ENCODE measurements at places on chromosomes 13 and 19.

- DNase-seq, result no peak
Observed at GRCh38 chr13:27599845-27600553, 20.3 kb downstream of the LNX2 start.

GRCh38 chr13:46484561-46484960 is 68.4 kb upstream of the LRCH1 start:
- no peak for DNase-seq

- DNase-seq, result no peak
Observed at GRCh38 chr19:35015954-35016351, 14.3 kb upstream of the SCN1B start.

GRCh38 chr19:3194106-3195087 is 8.7 kb downstream of the NCLN start:
- DNase-seq, result no peak

DNA sequence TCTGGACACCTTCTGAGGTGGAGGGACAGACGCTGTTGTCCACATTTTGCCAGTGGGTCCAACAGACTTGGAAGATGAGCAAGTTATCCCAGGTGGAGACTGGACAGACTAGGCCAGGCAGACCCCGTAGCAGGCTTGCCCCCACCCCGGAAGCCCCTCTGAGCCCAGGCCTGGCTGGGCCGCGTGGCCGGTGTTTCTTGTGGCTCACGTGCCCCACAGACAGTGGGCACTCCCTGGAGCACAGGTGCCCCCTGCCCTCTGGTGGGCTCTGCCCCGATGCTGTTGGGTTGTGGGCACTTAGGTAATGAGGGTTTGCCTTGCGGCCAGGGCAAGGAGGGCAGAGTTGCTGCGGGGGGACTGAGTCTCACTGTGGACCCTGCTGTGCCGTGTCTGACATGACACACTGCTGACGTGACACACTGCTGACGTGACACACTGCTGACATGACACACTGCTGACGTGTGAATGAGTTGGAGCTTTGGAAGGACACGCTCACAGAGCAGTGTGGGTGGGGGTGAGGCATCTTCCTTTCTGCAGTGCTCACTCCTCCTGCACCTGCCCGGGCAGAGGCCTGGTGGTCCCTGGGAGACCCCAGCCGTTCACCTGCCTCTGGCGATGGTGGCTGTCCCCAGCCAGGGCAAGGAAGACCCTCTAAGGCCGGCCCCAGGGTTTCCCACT is 25.1 kb downstream of the DOT1L start:
- DNase-seq, result no peak

DNA sequence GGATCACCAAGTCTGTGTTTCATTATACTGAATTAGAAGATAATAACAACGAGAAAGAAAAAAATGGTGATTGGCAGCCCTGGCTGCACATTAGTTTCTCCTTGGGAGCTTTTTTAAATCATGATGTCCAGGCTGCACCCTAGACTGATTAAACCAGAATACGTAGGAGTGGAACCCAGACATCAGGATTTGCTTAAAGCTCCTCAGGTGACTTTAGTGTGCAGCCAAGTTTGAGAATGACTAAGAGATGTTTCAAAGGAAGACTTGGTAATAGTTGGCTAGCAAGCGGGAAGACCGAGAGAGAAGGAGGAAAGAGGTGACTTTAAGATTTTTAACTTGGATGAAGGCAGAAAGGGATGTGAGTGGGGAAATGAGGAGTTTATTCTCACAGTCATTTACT is 71.4 kb upstream of the SERP2 start:
- DNase-seq, result no peak

DNA sequence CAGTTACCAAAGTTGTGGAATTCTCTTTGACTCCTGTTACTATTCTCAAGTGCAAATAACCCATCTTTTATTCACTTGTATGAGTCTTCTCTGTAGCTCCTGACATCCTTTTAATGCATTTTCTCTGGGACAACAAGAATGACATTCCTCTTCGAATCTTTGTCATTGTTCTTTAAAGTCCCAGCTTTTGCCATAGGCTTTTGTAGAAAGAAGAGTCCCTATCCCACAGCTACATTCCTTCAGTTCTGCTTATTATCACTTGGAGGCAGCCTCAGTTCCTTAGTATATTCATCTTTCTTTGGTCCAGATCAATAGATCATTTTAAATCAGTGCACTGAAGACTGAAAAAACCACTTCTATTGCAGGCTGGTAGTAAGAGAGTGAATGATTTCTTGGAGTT is 560.2 kb downstream of the DACH1 start:
- no peak for DNase-seq

GRCh38 chr13:111852725-111853518 is 214.0 kb upstream of the SOX1 start:
- DNase-seq, result no peak

- peak; percentile 69 for DNase-seq
Observed at GRCh38 chr19:2552859-2553258, 76.9 kb downstream of the GADD45B start.

DNA sequence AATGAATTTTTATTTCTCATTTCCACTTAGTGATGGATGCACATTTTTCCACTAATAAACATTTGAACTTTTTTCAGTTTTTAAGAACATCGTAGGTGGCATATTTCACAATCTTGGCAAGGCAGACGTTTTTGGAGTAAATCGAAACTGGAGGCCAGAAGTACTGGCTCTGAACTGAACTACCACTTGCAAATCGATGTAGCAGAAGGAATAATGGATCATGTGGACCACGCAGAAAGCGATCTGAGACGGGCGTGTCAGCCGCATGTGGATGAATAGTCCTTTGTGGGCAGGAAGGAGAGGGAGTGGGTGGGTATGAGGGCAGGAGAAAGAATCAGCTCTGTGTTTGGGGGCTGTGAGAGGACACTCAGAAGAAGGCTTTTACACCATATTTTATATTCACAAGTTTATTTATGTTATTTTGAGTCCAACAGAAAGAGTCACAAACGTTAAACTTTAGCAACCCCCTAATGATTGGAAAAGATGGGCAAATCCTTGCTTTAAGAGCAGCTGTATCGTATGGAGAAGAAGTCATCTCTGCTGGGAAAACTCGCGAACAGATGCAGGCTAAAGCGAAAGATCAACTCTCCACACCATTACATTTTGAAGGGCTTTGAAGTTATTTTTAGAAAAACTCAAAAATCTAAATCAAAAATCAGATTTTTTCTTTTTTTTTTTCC is 90.5 kb downstream of the COL4A2 start:
- DNase-seq, result no peak

GRCh38 chr13:86554066-86554465 is 754.8 kb upstream of the SLITRK6 start:
- no peak for DNase-seq

DNA sequence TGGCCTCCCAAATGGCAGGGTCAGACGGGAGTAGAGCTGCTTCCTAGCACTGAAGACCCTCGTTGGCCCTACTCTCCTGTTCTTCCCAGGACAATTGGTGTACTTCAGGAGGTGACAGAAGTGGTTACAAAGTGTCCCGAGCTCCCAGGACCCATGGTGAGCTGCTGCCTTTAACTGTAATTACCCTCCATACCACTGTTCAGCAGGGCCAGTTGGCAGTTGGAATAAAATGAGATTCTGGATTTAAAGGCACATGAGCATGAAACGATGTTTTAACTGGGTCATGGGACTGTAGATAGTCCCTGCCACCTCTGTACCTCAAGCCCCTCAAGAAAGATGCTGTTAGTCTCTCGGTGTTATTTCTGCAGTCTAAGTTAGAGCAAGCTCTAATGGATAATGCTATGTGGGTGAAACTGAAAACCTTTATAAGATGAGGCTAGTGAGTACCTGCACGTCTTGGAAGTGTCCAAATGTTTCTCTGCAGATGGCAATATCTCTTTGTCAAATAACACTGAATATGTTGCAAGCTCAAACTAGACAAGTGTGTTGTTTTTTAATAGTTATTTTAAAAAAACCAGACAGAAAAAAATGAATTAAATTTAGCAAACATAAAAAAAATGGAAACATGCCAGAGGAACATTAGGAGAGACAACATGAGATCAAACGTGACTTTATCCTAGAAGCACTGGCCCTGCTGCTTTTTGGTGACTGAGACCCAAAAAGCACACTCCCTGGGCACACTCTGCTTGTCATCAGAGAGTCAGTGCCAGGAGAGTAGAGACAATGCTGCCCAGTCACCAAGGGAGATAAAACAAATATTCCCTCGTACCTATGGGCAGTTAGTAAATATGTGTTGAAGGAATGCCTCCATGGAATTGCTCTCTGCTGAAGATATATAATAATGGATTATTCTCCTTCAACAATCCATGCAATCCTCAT is 266.3 kb downstream of the LMO7 start:
- DNase-seq, result no peak

DNA sequence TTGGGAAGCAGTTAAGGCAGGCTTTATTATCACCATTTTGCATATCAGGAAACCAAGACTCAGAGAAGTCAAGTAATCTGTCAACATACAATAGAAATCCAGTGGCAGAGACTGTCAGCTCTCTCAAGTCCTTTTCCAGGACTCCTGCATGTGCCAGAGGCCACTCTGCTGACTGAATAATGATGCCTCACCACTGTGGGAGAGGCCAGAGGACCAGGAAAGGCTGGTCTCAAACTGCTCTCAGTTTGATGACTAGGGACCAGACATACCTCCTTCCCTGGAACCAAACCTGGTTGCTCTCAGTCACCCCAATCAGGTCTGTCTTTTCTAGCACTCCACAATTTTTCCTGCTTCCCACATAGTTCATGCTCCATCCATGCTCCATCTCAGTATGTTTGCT is 8.0 kb downstream of the RNASEH2B start:
- no peak for DNase-seq

DNA sequence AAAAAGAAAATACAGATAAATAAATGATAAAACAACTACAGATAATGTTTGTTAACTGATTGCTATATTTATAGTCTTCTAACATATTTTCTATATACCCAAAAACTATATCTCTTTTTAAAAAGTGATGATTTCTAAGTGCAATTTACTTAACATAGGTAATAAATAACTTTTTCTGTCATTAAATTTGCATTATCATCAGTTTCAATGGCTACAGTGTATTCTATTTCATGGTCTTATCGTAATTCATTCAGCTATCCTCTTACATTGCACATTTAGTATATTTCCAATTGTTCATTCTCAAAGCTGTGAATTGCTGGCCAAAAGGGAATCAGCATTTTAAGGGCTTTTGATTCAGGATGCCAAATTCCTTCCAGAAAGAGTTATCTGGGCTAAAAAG is 3.6 kb downstream of the ZNF180 start:
- DNase-seq, result no peak

- DNase-seq, result no peak
Observed at GRCh38 chr19:52170304-52170703, 1.1 kb downstream of the ZNF836 start.

- no peak for DNase-seq
Observed at GRCh38 chr13:50950849-50951248, 41.3 kb downstream of the RNASEH2B start.

GRCh38 chr19:38223119-38223523 is 901 bp downstream of the DPF1 start:
- DNase-seq, result no peak

- DNase-seq, result no peak
Observed at GRCh38 chr19:45774765-45775164, 5.7 kb upstream of the SIX5 start.

DNA sequence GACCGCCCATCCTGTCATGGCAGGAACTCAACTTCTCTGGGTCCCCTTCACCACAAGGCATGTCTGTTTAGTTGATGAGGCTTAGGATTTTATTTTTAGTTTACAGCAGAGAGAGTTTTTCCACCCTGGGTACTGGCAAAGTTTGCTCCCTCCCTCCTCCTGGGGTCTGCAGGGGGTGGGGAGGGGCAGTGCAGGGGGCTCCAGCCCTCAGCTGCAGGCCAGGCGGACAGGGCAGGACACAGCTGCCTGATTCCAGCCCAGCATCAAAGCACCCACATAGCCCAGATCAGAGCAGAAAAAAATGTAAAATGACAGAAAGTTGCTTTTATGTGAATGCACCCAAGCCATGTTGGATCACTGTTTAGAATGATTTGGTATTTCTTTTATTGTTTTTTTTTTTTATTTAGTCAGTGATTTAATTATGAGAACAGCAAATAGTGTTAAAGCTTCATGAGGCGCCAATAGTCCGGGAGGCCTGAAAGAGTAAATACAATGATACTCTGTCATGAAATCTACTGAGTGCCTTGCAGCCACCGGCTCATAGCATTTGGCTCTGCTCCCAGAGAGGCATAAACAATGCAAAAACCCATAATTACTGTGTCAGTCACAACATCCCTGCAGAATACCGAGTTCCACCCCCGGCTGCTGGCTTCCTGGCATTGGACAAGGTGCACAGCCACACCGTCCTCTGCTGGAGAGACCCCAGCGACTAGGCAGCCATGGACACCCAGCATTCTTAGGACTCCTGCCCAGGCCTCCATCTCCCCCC is 923.5 kb downstream of the UQCRFS1 start:
- no peak for DNase-seq

GRCh38 chr13:27918041-27918917 is 1.5 kb upstream of the PDX1 start:
- no peak for DNase-seq

- no peak for DNase-seq
Observed at GRCh38 chr19:58385891-58386575, 1.0 kb upstream of the RPS5 start.

DNA sequence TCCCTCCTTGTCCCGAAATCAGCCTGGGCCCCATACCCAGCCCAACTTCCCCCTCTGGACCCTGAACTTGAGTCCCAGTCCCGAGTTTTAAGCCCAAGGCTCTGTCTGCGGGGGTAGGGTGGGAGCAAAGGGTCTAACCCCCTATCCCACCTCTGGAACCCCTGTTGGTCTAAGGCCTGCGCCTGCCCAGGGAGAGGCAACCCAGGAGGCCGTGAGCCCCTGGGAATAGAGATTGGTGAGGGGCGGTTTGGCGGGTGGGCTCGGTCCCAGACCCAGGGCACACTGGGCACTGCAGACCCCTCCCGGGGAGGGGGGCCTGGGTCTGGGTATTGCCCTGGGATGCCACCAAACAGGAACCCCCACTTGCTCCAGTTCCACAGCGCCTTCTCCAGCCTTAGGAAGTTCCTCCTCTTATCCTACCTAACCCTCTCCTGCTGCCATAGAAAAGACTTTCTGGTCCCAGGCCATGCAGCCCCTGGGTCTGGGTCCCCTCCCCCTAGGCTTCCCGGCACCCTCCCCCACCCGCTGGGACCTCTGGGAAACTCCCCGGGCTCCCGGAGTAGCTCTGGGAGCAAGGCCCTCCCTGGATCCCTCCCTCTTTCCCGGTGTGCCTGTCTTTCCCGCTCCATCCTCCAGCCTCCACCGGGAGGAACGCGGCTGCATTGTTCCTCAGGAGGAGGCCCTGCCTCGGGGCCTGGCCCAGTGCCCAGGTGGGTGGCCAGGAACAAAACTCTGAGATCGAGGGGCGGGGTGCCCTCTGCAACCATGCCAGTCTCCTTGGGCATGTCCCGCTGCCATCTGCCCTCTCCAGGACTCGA is 33.6 kb upstream of the NANOS3 start:
- DNase-seq, result no peak

GRCh38 chr19:48681127-48681470 is 8.3 kb upstream of the NTN5 start:
- no peak for DNase-seq

DNA sequence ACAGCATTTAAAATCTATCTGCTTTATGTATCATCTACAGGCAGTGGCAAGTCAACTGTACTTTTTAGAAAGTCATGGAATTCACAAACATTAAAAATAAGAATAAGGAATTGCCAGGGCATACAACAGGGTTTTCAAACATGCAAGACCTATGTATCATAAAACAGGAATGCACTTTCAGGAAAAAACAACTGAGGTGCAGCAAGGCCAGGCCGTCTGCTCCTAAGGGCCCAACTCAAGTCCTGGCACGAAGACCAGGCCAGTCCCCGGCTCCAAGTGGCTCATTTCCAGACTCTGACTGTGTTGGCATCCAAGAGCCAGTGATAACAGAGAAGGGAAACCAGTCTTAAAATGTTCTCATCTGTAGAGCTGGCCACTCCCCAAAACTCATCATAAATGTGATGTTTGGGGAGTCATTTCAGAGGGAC is 7.1 kb downstream of the RFX2 start:
- DNase-seq, result no peak
